RWPE2 (cell line): ENCODE measurements at places on chromosomes 13 and 19.

DNA sequence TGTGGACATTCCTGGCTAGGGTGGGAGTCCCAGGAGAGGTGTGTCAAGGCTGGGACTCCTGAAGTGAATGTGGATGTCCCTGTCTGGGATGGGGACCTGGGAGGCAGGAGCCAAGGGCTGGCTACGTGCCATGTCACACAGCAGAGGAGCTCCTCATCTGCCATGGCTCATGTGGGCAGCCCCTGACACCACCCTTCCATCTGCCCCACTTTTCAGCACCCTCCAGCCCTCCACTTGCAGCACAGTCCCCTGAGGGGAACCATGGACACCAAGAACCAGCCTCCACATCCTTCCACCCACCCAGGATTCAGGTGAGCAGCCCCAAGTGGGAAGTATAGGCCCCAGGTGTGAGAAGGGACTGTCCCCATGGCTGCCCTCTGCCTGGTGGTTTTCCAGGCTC, 1.7 kb downstream of the ZNF446 start:
- DNase-seq, result no peak

- DNase-seq, result no peak
Observed at GRCh38 chr19:13623716-13624710, 117.7 kb upstream of the CACNA1A start.

DNA sequence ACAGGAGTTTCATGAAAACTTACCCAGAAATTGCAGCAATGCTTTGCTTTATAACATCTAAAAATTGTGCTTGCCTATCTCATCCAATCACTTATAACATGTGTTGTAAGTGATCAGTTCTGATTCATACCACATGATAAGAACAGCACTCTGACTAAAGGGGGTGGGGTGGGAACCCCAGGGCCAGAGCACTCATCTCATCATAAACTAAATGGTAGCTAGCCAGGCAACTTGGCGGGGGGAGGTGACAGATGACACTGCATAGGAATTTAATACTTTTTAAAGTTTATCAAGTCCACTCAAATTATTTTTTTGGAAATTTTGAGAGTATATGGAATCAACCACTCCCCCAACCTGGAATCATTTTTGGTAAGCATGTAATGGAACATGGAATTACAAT, 42.1 kb downstream of the FOXO1 start:
- DNase-seq, result no peak

DNA sequence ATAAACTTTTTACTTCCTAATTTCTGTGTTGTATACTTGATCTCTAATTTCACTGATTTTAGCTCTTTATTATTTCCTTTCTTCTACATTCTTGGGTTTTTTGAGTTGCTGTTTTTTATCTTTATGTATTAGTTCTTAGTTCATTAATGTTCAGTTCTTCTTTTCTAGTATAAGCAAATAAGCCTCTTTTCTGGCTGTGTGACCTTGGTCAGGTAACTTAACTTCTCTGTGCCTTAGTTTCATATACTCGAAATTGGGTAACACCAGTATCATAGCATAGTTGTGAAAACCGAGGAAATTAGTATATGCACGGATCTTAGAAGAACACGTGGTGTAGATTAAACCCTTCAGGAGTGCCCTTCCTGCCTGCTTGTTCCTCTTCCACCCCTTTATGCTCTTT, 130.2 kb upstream of the C1QTNF9B start:
- no peak for DNase-seq

DNA sequence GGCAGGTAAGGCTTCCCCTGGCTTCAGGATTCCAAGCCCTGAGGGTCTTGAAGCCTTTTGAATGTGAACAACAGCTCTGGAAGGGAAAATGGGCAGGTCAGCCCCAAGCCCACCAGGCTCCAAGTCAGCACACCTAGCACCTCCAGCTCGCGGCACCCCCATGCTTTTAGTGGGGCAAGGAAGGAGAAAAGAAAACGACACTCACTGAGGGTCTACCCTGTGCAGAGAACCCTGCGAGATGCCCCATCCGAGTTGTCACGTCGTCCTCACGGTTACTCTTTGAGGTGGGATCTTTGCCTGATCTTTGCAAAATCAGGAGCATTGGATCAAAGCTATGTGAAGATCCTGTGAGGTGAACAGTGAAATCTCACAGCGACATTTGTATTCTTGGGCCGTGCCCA, 5.7 kb upstream of the F10 start:
- DNase-seq, result peak; percentile 34

DNA sequence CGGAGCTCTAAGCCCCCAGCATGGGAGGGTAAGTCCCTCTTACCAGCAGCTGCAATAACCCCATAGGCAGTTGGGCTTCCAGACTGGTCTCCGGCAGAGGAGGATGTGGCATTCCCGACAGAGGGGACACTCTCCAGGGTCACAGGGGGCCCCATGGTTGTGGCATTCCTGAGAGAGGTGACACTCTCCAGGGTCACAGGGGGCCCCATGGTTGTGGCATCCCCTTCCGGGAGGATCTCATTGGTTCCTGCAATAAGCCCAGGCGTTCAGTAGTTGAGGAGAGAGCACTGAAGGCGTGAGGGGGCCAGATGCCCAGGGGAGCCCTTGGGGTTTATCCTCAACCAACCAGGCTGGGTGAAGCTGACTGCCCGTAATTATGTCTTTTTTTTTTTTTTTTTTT, 5.4 kb downstream of the CD320 start:
- DNase-seq, result peak; percentile 15

DNA sequence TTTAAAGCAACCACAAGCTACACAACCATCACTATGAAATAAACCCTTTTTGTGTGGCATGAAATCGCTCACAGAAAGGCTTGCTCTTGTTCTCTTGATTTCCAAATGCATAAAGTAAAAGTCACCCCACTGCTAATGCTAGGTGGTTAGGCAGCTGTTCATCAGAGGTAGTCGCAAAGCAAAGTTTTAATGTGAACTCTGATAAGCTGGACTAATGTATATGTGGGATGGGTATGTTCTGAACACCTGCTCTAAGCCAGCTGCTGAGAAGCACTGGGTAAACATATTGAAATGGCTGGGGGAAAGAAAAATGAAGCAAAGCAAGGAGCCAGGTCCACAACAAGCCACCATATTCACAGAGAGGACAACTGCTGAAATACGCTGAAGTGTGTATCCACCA, 142.3 kb downstream of the KLF12 start:
- DNase-seq, result no peak

DNA sequence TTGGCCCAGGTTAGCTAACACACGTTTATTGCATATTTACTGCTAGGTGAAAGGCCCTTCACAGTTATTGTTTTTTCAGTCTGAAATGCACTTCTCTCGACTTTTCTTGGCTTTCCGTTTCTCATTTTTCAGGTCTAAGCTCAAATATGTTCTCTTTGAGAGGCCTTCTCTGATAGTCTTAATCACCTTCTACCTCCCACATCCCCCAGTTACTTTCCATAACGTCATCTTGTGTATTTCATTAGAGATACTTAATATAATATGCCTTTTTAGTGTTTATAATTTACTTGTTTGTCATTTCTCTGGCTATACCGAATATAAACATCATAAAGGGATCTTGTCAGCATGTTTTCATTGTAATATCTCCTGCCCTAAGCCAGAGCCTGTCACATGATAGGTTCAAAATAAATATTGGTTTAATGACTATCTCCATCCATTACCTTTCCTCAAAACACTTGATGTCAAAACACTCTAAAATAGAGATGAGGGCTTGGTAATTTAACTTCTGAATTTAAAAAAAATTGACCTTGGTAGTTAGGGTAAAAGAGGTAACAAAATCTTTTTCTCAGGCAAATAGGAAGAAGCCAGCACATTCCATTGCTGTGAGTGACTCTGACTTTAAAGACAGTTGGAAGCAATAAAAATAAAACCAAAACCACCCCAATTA, 168.6 kb upstream of the RFC3 start:
- no peak for DNase-seq

- no peak for DNase-seq
Observed at GRCh38 chr13:89502286-89502685, 1831.1 kb downstream of the SLITRK5 start.

- DNase-seq, result no peak
Observed at GRCh38 chr13:55534306-55534705, 1606.4 kb upstream of the PRR20A start.

DNA sequence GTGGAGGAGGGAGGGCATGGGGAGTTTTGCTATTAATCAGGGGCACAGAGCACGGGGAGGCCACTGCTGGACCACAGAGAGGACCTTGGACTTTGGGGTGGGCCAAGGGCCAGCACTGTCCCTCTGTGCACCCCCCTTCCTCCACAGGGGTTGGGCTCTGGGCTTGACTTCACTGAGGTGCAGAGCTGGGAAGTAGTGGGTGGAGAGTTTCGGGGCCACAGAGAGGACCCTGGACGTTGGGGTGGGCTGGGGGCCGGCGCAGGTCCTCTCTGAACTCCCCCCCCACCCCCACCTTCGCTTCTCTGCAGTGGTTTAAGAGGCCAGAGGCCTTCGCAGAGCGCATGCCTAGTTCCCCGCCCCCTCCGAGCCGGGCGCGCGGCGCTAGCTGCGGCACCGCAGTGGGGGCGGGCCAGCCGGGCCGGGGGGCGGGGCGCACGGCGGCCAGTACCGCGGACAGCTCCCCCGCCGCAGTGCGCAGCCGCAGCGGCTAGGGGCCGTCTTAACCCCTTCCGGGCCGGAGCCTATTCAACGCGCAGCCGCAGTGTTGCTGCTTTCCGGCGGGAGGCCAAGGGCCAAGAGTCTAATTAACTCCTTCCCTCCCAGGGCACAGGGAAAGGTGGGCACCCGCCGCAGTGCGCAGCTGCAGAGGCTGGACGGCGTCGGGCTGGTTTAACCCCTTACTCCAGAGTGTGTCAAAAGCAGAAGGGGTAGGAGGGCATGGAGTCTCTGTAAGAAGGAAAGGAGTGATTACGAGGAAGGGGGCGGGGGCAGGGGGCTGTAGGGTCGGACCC, 3.7 kb downstream of the KCNC3 start:
- peak; percentile 67 for DNase-seq
